ENCODE measurements at places on chromosomes 6 and 20.

DNA sequence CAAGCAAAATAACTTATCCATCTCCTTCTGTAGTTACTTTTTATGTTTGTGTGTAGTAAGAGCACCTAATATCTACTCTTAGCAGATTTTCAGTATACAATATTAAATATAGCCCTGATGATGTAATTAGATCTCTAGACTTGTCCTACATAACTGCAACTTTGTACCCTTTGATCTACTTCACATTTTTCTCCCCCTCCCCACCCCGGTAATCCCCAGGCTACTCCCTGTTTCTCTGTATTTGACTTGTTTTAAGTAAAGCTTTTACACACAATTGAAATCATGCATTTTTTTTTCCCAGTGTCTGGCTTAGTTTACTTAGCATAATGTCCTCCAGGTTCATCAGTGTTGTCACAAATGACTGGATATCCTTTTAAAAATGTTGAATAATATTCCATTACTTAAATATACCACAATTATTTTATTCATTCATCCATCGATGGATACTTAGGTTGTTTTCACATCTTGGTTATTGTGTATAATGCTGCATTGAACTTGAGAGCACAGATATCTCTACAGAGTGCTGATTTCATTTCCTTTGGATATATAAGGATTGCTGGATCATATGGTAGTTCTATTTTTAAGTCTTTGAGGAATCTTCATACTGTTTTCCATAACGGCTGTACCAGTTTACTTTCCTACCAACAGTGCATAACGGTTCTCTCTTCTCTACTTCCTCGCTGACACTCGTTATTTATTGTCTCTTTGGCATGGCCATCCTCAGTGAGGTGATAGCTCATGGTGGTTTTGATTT lies 212.7 kb downstream of the CDKAL1 start:
- DNase-seq = no peak

- no peak for DNase-seq
These were observed 287.5 kb downstream of the ZFAND3 start for GRCh38 chr6:38107073-38107472.

DNA sequence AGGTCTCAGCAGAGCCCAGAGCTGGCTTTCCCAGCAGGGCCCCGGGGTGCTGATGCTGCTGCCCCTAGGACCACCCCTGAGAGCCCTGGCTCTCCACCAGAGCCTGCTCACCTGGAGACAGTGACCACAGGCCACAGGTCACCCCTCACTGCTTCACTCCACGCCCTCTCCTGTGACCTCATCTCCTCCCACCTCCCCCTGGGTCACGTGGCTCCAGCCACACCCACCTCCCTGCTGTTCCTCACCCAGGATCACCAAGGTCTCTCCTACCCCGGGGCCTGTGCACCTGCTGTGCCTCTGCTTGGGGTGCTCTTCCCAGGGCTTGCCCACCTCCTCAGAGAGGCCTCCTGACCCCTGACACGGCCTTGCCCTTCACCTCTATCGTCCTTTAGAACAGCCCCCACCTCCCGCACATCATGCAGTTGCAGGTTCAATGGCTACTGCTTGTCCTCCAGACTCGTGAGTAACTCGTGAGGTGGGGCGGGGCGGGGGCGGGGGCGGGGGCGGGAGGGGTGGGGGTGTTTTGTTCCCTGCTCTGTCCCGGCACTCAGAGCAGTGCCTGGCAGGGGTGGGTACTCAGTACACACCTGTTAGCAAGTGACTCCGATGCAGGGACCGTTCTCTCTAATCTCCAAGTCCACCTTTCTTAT lies 468.0 kb downstream of the PREX1 start:
- no peak for DNase-seq

GRCh38 chr20:6044115-6044514 lies 9.7 kb downstream of the LRRN4 start:
- no peak for DNase-seq

- peak; percentile 90 for DNase-seq
These were observed at the start of gene GPANK1 for GRCh38 chr6:31664790-31665500. TSS of gene GPANK1 (minus strand) at chr6:31664997. CDS start at chr6:31664478, 519 bp downstream.

- no peak for DNase-seq
These were observed 3.4 kb upstream of the ABHD16B start for GRCh38 chr20:63857764-63858392.

GRCh38 chr20:47336129-47336754 lies 20.3 kb downstream of the ZMYND8 start:
- DNase-seq = peak; percentile 74

Measured in stromal cell of bone marrow (primary cell).